ENCODE measurements at places on chromosomes 3 and 15. TPM values are rescaled to one million over a fixed set of nuclear protein-coding genes. Genes with fewer than 3 reads are reported as not detected.
A peak's percentile ranks its signal among the peaks of the same experiment; 100 is the strongest.

Gene CLDN1
- 14.6 TPM for total RNA-seq

Gene WDR72
- total RNA-seq = 3.2 TPM

Gene RBP2
- total RNA-seq = 2.1 TPM

Gene GALK2
- 38.2 TPM for total RNA-seq

Gene SCAANT1
- total RNA-seq = not detected

Gene HCLS1
- 76.5 TPM for total RNA-seq

Gene CCDC9B
- total RNA-seq = 72.5 TPM

Gene LSAMP
- total RNA-seq = 24.6 TPM

Gene RABL3
- total RNA-seq = 17.2 TPM

Gene MAP6D1
- total RNA-seq = 1.2 TPM

Gene HDC
- 4.1 TPM for total RNA-seq

Gene RTP1
- total RNA-seq = not detected

Gene PDZRN3
- 23.9 TPM for total RNA-seq

GRCh38 chr15:25737218-25737643 is 125.9 kb downstream of the ATP10A start:
- no peak for DNase-seq
- no peak overlapping the region for H3K27ac ChIP-seq

DNA sequence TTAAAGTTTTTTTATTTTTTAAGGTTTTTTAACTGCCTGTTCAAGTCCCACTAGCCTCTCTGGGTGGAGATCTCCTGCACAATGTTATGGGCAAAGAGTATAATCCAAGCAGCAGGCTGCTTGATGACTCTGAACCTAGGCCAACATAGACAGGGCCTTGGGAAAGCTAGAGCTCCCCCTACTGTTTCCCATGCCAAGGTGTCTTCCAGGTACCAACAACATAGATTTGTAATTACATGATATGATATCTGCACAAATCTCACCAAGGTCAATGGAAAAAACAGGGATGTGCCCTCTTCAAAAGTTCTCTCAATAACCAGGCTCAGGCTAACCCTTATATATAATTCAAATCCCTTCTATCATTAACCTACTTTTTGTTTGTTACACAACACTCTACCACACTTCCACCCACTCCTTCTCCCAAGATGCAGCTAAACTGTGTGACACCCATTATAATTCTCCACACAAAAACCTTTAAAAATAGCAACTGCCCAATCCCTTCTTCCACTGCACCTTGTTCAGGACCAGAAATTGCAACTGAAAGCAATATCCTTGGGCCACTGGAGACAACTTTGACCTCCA is 43.8 kb downstream of the RBM15B start:
- no peak overlapping the region for H3K27ac ChIP-seq
- H3K4me3 ChIP-seq = no peak overlapping the region
- DNase-seq = no peak

- H3K36me3 ChIP-seq = no peaks in the 10 kb centered on the region
- no peak overlapping the region for H3K4me3 ChIP-seq
- H3K27me3 ChIP-seq = no peaks in the 10 kb centered on the region
Observed at GRCh38 chr3:31289584-31289983, 243.1 kb upstream of the STT3B start.

- DNase-seq = no peak
- H3K27ac ChIP-seq = peak overlapping the region; percentile 70
- H3K4me1 ChIP-seq = peaks cover 6% of the 10 kb centered on the region
- peak overlapping the region; percentile 61 for H3K4me3 ChIP-seq
- no peaks in the 10 kb centered on the region for H3K36me3 ChIP-seq
- no peaks in the 10 kb centered on the region for H3K27me3 ChIP-seq
Observed at GRCh38 chr3:160448845-160449635, 546 bp downstream of the TRIM59 start.

- H3K4me1 ChIP-seq = no peaks in the 10 kb centered on the region
- no peak overlapping the region for H3K4me3 ChIP-seq
- H3K36me3 ChIP-seq = no peaks in the 10 kb centered on the region
- H3K27me3 ChIP-seq = no peaks in the 10 kb centered on the region
- no peak overlapping the region for H3K27ac ChIP-seq
- no peak for DNase-seq
Observed at GRCh38 chr15:62618432-62618831, 424.1 kb upstream of the TPM1 start.

GRCh38 chr3:123861081-123861836 is 22.9 kb downstream of the MYLK start:
- H3K36me3 ChIP-seq = no peaks in the 10 kb centered on the region
- H3K4me3 ChIP-seq = no peak overlapping the region
- no peak for DNase-seq
- H3K4me1 ChIP-seq = no peaks in the 10 kb centered on the region
- no peak overlapping the region for H3K27ac ChIP-seq

- no peaks in the 10 kb centered on the region for H3K27me3 ChIP-seq
- H3K4me3 ChIP-seq = no peak overlapping the region
- H3K36me3 ChIP-seq = no peaks in the 10 kb centered on the region
- DNase-seq = no peak
- H3K27ac ChIP-seq = no peak overlapping the region
- no peaks in the 10 kb centered on the region for H3K4me1 ChIP-seq
Observed at GRCh38 chr15:98280284-98280975, 319.9 kb downstream of the ARRDC4 start.

DNA sequence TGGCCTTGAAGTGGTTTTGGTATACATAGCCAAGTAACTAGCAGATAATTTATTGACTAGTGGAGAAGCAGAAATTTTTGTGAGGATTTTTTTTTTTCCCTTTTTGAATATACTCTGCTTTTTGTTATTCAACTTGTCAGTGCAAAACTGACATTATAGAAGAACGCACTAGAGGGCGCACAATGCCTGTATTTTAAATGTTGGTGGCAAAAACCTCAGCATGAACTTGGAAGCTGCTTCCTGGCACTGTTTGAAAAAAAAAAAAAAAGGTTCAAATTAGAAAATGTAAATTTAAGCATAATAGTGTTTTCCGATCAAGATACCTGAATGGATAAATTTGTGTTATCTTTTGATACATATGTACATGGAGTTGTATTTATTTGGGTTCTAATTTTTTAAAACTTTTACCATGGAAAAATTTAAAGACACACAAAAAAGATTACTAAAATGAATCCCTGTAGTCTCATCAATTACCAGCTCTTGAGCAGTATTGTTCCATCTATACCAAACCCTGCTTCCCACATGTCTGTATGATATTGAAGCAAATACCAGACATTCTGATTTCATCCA is 56.0 kb downstream of the SLC25A26 start:
- H3K27me3 ChIP-seq = no peaks in the 10 kb centered on the region
- no peaks in the 10 kb centered on the region for H3K4me1 ChIP-seq
- DNase-seq = no peak
- no peak overlapping the region for H3K27ac ChIP-seq
- H3K36me3 ChIP-seq = no peaks in the 10 kb centered on the region

GRCh38 chr3:111582120-111582474 is 13.0 kb downstream of the ZBED2 start:
- H3K36me3 ChIP-seq = no peaks in the 10 kb centered on the region
- H3K4me1 ChIP-seq = no peaks in the 10 kb centered on the region
- H3K27me3 ChIP-seq = no peaks in the 10 kb centered on the region
- peak overlapping the region; percentile 42 for H3K27ac ChIP-seq
- no peak for DNase-seq

- no peak for DNase-seq
- H3K27me3 ChIP-seq = no peaks in the 10 kb centered on the region
- H3K27ac ChIP-seq = no peak overlapping the region
- no peaks in the 10 kb centered on the region for H3K36me3 ChIP-seq
- no peak overlapping the region for H3K4me3 ChIP-seq
Observed at GRCh38 chr3:156033428-156033827, 87.0 kb upstream of the KCNAB1 start.

DNA sequence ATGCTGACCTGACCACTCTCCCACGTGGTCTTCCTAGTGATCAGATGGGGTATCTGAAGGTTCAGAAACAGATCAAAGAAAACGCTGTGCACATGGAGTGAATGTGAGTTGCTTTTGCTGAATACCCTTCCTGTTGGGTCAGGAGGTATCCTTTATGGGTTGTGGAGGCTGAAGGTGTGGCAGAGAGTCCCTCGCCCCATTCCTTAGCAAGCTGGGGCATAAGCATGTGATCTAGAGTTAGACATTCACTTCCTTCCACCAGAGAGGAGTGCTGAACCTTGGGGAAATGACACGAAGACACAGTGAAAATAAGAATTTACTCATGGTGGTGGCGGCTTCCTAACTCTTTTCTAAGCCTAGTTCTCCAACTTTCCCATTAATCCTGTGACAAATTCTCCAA is 27.8 kb upstream of the SPTBN5 start:
- DNase-seq = no peak
- H3K36me3 ChIP-seq = peaks cover 28% of the 10 kb centered on the region

DNA sequence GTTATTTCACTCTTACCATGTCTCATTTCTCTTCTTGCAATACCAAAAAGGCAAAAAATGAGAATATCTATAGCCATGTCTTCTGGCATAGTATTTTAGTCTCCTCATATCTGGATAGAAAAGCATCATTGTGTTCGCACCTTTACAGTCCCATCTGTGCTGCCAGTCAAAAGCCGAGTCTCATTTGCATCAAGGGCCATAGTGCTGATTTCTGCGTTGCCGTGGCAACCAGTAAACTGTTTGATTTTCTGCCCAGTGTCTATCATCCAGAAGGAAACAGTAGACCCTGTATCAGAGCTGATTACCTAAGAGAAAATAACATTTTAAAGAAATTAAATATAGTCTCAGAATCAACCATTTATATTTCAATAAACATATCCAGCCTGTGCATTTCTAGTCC is 86.1 kb upstream of the SERPINI2 start:
- H3K27ac ChIP-seq = no peak overlapping the region
- no peaks in the 10 kb centered on the region for H3K27me3 ChIP-seq
- no peaks in the 10 kb centered on the region for H3K4me1 ChIP-seq
- no peak for DNase-seq
- no peaks in the 10 kb centered on the region for H3K36me3 ChIP-seq

DNA sequence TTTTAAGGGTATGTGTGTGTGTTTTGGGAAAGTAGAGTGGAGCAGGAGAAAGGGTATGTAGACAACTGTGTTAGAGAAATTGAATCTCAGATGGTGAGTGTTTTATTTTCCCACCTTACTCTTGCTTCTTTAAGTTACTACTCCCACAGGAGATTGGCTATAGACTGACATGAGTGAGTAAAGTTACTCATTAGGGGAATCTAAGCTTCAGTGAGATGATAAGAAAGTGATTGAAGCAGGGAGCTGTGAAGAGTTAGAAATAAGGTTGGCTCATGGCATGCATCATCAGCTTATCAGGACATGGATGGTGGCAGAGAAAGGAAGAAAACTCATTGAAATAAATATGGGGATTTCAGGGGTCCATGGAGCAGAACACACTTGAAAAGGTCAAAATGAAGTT is 88.9 kb downstream of the MBNL1 start:
- H3K27me3 ChIP-seq = no peaks in the 10 kb centered on the region
- no peaks in the 10 kb centered on the region for H3K36me3 ChIP-seq
- DNase-seq = no peak
- no peak overlapping the region for H3K27ac ChIP-seq
- H3K4me1 ChIP-seq = peaks cover 21% of the 10 kb centered on the region

- H3K27me3 ChIP-seq = no peaks in the 10 kb centered on the region
- no peak overlapping the region for H3K27ac ChIP-seq
- no peak overlapping the region for H3K4me3 ChIP-seq
- DNase-seq = no peak
Observed at GRCh38 chr3:5828251-5828650, 640.7 kb downstream of the EDEM1 start.

GRCh38 chr15:76480267-76480666 is 143.7 kb downstream of the ISL2 start:
- no peaks in the 10 kb centered on the region for H3K4me1 ChIP-seq
- no peaks in the 10 kb centered on the region for H3K27me3 ChIP-seq
- no peak overlapping the region for H3K27ac ChIP-seq
- no peaks in the 10 kb centered on the region for H3K36me3 ChIP-seq
- H3K4me3 ChIP-seq = no peak overlapping the region

DNA sequence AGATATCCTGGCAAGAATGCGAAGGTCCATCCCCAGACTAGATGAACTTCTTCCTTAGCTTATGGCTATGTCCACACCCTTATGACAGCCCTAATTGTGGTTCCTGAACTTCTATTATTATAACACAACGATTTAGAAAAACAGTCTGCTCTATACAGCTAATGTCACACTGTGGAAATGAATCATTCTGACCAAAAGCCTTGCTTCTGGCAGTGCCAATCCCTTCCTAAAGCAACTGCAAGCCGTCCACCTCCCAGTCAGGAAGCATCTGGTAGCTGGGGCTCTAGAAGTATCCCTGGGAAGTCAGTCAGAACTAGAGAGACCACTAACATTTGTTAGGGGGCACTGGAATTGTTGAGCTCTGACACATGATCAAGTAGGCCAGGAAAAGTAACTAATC is 45.0 kb downstream of the MYO5A start:
- H3K4me3 ChIP-seq = no peak overlapping the region
- no peaks in the 10 kb centered on the region for H3K36me3 ChIP-seq
- no peaks in the 10 kb centered on the region for H3K27me3 ChIP-seq
- DNase-seq = no peak
- H3K4me1 ChIP-seq = peaks cover 19% of the 10 kb centered on the region

- H3K36me3 ChIP-seq = no peaks in the 10 kb centered on the region
- H3K27ac ChIP-seq = peak overlapping the region; percentile 36
- H3K27me3 ChIP-seq = no peaks in the 10 kb centered on the region
- no peak overlapping the region for H3K4me3 ChIP-seq
- no peak for DNase-seq
- H3K4me1 ChIP-seq = no peaks in the 10 kb centered on the region
Observed at GRCh38 chr3:186185194-186185787, 76.4 kb upstream of the ETV5 start.

DNA sequence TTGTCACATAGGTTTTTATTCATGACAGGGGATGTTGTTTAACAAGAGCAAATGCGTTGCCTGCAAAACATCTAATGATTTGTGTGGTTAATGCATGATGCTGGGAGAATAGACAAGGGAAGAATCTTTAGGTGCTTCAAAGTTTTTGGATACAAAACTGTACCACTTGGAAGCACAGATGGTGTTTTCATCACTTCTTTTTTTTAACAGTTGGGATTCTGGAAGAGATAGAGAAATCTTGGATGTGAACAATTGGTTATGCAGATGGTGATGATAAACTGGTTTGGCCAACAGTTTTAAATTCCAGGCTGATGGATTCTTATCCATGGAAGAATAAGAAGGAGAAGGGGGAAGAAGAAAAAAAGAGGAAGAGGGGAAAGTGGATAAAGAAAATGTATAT is 379.4 kb downstream of the KCNH8 start:
- no peak overlapping the region for H3K4me3 ChIP-seq
- no peak for DNase-seq
- H3K27me3 ChIP-seq = no peaks in the 10 kb centered on the region
- no peak overlapping the region for H3K27ac ChIP-seq
- no peaks in the 10 kb centered on the region for H3K36me3 ChIP-seq

DNA sequence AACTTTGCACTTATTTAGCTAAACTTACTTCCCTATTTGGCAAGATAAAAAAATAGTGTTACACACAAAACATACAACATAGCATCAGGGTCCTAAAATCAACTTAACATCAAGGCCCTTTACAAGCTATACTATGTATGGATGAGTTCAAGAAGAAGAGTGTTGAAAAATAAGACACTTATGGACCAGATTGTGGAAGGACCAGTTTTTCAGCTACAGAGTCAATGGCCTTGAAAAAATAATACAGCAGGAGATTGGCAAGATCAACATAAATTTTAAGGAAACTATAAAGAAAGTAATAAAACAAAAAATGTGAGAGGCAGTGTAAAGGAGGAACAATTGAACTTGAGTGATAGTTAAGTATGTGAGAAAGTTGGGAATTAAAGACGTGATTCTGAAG is 66.3 kb upstream of the BBX start:
- no peak for DNase-seq
- no peaks in the 10 kb centered on the region for H3K27me3 ChIP-seq
- H3K36me3 ChIP-seq = no peaks in the 10 kb centered on the region

GRCh38 chr3:11625376-11626083 is 18.2 kb downstream of the VGLL4 start:
- no peaks in the 10 kb centered on the region for H3K27me3 ChIP-seq
- no peak overlapping the region for H3K4me3 ChIP-seq
- H3K4me1 ChIP-seq = peaks cover 28% of the 10 kb centered on the region
- no peak for DNase-seq
- H3K27ac ChIP-seq = no peak overlapping the region
